ENCODE measurements at places on chromosomes 11 and 22.

DNA sequence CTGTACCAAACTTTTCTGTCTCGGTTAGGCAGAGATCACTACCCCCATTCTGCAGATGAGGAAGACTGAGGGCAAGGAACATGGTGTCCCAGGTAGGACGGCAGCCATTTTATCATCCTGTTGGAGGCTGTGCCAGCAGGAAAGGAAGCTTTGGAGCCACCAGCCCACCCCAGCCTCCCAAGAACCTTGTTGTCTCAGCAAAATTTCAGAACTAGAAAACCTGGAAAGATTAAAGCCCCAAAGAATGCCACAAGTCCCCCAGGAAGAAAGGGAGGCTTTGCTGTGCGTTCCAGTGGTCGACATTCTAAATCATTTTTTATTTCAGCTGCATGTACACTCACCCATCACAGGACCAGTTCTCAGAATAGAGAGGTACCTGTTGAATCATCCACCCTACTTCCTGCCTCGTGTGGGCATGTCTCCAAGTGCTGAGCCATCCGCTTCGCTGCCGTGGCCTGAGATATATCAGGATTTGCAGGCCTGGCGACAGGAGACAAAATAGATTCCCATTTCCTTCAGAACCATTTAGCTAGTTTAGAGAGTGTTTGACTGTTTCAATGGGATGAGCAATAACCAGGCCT, 13.0 kb upstream of the EIF3D start:
- DNase-seq, result peak; percentile 51

- no peak for DNase-seq
Measured at GRCh38 chr22:31532060-31532459, 35.7 kb downstream of the SFI1 start.

GRCh38 chr11:118947091-118947490, 9.0 kb upstream of the UPK2 start:
- no peak for DNase-seq

- no peak for DNase-seq
Measured at GRCh38 chr22:21896951-21897513, 29.6 kb upstream of the MAPK1 start.

DNA sequence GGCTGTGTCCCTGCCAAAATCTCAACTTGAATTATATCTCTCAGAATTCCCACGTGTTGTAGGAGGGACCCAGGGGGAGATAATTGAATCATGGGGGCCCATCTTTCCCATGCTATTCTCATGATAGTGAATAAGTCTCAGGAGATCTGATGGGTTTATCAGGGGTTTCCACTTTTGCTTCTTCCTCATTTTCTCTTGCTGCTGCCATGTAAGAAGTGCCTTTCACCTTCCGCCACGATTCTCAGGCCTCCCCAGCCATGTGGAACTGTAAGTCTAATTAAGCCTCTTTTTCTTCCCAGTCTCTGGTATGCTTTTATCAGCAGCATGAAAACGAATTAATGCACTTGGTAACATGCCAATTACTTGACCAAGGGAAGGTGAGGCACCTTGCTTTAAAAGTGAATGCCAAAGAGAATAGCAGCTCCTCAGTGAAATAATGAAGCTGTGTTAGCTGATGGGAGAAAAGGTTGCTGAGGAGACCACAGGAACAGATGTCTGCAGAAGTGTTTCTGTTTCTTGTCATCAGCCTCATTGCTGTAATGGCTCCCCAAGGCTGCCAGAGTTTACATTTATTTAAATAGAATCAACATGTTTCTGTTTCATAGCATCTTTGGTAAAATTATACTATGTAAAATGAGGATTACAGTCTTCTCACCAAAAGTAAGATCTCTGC, 89.0 kb upstream of the CD44 start:
- no peak for DNase-seq

DNA sequence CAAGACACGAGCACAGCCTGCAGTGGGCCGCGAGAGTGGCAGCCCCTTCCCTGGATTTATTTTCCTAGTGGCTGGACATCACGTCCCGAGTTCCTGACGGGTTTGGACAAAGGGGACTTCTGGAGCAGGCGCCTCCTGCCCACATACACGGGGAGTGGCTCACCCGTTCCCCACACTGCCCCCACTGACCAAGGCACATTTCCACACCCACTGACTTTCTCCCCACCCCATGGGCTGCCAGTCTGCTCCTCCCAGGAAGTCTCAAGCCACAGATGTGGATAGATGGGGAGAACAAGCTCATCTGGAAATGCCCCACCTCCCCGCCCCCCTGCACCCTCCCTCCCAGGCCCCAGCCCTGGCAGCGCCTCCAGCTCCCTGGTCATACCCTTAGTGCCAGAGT, 34.0 kb upstream of the FADD start:
- no peak for DNase-seq

GRCh38 chr22:27110665-27111451, 453.5 kb downstream of the MIAT start:
- no peak for DNase-seq

DNA sequence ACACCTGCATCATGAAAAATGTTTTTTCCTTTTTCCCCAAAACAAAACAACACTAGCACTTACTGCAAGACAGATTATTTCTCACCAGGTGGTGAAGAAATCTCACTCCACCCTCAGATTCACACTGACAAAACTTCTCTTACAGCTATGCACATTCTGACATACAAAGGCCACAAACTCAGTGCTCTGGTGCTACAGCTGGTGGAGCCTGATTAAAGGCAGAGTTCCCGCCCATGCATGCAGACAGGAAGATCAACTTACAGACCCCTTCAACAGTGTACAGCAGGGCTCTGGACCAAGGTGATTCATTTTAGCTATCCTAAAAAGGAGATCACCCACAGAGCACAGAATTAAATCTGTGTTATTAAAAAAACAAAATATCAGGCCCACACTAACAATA, 112.6 kb downstream of the CADM1 start:
- peak; percentile 25 for DNase-seq

GRCh38 chr11:40683010-40683409, 776.4 kb downstream of the LRRC4C start:
- no peak for DNase-seq

- DNase-seq, result no peak
Measured at GRCh38 chr11:35337914-35338305, 81.4 kb downstream of the SLC1A2 start.

DNA sequence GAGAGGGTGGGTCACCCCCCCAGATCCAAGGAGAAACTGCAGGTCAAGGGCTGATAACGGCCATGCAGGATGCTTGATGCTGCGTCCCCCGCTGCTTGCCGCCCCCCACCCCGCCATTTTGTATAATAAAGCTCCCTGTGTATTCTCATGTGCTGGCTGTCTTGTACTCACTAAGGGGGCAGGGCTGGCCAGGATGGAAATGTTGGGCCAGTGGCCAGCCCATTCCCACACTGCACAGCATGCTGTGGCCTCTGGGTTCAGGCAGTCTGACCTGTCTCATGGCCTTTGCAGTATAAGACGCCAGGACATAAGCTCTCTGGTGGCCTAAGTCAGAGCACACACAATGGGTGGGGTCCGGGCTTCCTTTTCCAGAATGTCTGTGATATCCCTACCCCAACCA, 421 bp upstream of the PRR33 start:
- no peak for DNase-seq

DNA sequence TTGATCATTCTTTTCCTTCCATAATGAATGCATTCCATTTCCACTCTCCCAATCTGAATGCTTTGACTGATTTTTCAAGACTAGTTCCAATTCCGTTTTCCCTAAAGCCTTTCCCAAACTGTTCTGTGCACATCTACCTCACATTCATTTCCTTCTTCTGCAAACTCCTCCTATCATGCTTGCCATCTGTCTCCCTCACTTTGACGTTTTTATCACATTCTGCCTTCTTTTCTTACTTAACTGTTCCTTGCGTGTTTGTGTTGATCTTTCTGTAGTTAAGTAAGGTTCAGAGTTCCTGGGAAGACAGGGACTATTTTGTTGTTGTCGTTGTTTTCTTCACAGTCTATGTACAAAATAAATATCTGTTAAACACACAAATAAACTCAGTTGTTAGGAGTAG, 179.0 kb downstream of the NXPE2 start:
- no peak for DNase-seq

DNA sequence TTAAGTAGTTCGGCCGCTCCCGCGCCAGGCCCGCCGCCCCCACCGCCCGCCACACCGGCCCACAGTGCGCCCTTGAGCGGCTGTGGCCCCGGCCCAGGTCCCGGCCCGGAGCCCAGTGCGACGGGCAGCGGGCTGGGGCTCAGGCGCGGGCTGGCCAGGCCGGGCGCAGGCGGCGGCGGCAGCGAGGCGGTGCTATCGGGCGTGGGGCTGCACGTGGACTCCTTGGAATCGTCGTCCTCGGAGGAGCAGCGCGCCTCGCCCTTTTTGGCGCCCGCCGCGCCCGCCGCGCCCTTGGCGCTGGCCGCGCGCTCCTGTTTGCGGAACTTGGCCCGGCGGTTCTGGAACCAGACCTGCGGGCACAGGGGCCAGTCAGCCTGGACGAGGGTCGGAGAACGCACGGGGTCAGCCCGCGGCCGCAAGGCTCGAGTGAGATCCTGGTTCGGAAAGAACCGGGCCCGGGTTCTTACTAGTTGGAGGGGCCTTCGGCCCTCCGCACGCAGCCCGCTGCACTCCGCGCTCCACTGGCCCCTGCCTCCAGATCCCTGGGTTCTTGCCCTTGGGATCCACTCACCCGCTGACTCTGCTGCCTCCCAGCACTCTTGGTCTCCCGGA, 4.0 kb downstream of the PHOX2A start:
- DNase-seq, result peak; percentile 36

DNA sequence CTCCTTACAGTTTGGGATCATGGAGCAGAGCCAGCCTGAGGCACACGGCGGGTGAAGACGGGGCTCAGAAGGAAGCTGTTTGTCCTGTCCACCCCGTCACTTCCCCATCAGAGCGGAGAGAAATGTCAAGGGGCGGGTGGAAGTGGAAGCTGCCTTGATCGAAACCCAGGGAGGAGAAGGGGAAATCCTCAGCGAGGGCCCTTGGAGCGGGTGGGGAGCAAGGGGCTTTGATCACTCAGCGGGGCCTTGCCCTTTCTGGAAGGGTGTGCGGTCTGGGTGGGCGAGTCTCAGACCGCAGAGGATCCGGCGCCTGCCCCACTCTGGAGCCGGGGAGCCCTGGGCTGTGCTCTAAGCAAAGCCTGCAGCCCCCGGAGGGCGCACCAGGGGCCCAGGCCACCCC, 320.4 kb downstream of the NTM start:
- DNase-seq, result no peak

GRCh38 chr11:126332221-126332711, 23.2 kb upstream of the ST3GAL4 start:
- DNase-seq, result no peak

- DNase-seq, result no peak
Measured at GRCh38 chr22:37631448-37632173, 7.9 kb upstream of the SH3BP1 start.

DNA sequence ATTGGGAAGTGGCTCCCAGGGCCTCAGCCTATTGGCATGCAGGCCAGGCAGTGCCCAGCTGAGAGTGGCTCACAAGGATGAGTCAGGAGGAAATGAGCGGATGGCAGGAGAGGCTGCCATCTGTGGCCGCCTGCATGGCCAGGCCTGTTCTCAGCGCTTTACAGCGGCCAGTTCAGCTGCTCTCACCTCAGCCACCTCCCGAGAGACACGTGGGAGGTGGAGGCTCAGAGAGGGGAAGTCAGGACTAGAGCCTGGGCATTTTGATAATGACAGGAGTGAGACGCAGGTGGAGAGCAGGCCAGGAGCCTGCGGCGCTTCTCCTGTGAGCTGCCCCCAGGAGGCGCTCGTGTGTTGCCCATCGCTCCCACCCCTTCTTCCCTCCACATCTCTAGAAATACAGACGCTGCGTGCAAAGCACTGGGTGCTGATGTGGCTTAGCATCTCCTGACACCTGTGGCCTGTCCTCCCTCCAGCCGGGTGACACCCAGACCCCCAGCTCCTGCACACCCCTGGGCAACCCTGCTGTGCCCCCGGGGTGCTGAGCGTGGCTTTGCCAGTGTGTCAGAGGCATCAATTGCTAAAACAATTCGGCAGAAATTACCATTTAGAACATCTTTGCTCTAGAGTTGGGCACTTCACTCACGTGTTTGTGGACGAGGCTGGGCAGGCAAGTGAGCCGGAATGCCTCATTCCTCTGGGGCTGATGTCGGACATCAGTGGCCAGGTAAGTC, 21.4 kb upstream of the PANX2 start:
- no peak for DNase-seq

GRCh38 chr11:129620237-129621104, 195.2 kb upstream of the TMEM45B start:
- DNase-seq, result peak; percentile 64

DNA sequence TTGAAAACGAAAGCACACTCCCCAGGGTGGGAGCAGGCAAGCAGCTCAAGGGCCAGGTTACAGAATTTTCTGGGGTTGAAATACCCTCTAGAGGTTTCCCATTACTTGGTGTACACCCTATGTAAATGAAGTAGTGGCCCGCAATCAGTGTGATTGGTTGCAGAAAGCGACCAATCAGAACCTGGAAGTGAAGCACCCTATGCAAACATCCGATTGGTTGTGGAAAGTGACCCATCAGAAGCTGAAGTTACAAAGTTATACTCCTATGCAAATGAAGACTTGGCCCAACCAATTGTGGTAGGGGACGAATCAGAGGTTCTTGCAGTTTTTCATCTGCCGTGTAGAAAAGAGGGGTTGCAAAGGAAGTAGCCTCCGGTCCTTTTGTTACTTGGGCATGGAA, 19.2 kb downstream of the PRR5 start:
- DNase-seq, result no peak

GRCh38 chr11:112949781-112950575, 11.2 kb upstream of the NCAM1 start:
- DNase-seq, result no peak

GRCh38 chr11:44110231-44110679, 14.8 kb downstream of the EXT2 start:
- peak; percentile 27 for DNase-seq

DNA sequence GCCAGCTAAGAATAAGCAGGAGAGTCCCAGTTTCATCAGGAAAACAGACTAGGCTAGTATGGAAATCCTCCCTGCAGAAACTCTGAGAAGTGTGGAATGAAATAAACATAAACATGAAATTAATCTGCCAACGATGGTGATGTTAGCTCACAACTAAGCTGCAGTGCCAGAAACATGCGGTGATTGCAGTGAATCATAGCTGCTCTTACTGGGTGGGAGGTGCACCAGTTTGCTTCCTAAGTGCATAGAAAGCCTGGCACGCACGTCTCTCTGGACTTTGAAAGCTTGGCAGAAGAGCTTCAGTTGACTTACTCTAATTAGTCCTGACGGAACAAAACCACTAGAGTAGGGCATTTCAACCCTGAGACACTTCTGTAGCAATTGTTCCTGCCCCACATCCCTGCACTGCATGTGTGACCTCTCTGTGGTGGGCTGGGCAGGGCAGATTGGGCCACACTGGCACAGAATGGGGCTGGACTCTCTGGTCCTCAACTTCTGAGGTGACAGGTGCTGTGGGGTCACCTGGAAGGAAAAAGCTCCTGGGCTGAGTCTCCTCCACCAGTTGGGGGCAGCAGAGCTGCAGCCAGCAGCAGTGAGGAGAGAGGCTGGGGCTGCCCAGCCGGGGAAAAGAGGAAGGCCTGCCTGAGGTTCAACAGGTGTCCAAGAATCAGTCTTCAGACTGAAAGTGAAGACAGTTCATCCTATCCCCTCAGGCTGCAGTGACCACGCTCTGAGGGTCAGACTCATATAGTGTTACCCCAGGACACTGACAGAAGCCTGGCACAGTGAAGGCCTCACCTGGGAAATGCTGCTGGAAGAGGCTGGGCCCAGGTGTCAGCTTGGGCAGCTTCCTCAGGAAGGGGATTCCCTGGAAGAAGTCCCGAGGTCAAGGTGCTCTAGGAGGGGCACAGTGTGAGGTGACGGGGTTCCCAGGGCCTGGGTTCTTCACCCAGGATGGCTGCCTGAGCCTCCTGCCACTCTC, 40.5 kb downstream of the GGTLC2 start:
- no peak for DNase-seq

GRCh38 chr11:64096835-64097234, 61.1 kb downstream of the FLRT1 start:
- DNase-seq, result peak; percentile 62

- DNase-seq, result no peak
Measured at GRCh38 chr11:110475671-110476070, 45.9 kb downstream of the FDX1 start.

All from NCI-H2029 (cell line).